ENCODE measurements at places on chromosomes 12 and 14. TPM values are rescaled to one million over a fixed set of nuclear protein-coding genes. Genes with fewer than 3 reads are reported as not detected.

TSPAN19 gene
- not detected for total RNA-seq

GPRC5A gene
- 449 TPM for total RNA-seq

KRT6B gene
- total RNA-seq = not detected

OR4E2 gene
- not detected for total RNA-seq

CFAP251 gene
- total RNA-seq = 1.3 TPM

DIO2 gene
- total RNA-seq = 6.5 TPM

INHBC gene
- total RNA-seq = 0.05 TPM

CAMKK2 gene
- total RNA-seq = 25.6 TPM

SLC2A14 gene
- not detected for total RNA-seq

DCN gene
- not detected for total RNA-seq

PSMB11 gene
- not detected for total RNA-seq

CYP46A1 gene
- total RNA-seq = 0.09 TPM

NAP1L1 gene
- 612 TPM for total RNA-seq

LRRC43 gene
- total RNA-seq = 0.37 TPM

SPIC gene
- total RNA-seq = not detected

FGF6 gene
- total RNA-seq = not detected

WASHC3 gene
- 31.3 TPM for total RNA-seq

TFCP2 gene
- 22.5 TPM for total RNA-seq

KLRK1 gene
- total RNA-seq = not detected

KRT79 gene
- total RNA-seq = 0.05 TPM

PPP1R12A gene
- 34.3 TPM for total RNA-seq

NR4A1 gene
- total RNA-seq = 30.0 TPM

MIP gene
- not detected for total RNA-seq

TMEM119 gene
- total RNA-seq = 0.09 TPM

ACSM4 gene
- not detected for total RNA-seq

CD4 gene
- total RNA-seq = not detected

LMBR1L gene
- 12.5 TPM for total RNA-seq

PZP gene
- total RNA-seq = not detected

CIROP gene
- total RNA-seq = not detected

CLEC1B gene
- not detected for total RNA-seq

SCN8A gene
- total RNA-seq = 1.9 TPM
